RCC 7860 (cell line): ENCODE measurements at places on chromosomes 12 and 14.

DNA sequence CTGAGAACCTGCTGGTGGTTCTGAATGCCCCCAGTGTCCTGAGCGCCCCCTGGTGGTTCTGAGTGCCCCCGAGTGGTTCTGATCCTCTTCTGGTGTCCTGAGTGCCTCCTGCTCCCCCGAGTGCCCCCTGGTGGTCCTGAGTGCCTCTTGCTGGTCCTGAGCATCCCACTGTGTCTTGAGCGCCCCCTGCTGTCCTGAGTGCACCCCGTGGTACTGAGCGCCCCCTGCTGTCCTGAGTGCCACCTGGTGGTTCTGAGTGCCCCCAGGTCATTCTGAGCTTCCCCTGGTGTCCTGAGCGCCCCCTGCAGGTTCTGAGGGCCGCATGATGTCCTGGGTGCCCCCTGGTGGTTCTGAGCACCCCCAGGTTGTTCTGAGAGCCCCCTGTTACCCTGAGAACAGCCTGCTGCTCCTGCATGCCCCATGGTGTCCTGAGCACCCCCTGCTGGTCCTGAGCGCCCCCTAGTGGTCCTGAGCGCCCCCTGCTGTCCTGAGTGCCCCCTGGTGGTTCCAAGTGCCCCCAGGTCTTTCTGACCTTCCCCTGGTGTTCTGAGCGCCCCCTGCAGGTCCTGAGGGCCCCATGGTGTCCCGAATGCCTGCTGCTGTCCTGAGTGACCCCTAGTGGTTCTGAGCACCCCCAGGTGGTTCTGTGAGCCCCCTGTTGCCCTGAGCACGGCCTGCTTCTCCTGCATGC is 1165.4 kb downstream of the TMEM121 start:
- no peak for DNase-seq

DNA sequence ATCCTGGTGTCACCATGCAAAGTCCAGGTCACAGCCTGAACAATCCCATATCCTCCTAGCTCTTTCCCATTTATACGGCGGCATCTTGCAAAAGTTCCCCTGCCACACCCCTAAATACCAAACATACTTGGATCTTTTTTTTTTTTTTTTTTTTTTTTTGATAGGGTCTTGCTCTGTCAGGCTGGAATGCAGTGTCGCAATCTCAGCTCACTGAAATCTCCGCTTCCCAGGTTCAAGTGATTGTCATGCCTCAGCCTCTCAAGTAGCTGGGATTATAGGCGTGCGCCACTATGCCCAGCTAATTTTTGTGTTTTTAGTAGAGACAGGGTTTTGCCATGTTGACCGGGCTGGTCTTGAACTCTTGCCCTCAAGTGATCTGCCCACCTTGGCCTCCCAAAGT is 451.3 kb downstream of the GLT1D1 start:
- DNase-seq: no peak

- no peak for DNase-seq
These were observed 120.3 kb upstream of the VASH1 start for GRCh38 chr14:76640923-76641395.

DNA sequence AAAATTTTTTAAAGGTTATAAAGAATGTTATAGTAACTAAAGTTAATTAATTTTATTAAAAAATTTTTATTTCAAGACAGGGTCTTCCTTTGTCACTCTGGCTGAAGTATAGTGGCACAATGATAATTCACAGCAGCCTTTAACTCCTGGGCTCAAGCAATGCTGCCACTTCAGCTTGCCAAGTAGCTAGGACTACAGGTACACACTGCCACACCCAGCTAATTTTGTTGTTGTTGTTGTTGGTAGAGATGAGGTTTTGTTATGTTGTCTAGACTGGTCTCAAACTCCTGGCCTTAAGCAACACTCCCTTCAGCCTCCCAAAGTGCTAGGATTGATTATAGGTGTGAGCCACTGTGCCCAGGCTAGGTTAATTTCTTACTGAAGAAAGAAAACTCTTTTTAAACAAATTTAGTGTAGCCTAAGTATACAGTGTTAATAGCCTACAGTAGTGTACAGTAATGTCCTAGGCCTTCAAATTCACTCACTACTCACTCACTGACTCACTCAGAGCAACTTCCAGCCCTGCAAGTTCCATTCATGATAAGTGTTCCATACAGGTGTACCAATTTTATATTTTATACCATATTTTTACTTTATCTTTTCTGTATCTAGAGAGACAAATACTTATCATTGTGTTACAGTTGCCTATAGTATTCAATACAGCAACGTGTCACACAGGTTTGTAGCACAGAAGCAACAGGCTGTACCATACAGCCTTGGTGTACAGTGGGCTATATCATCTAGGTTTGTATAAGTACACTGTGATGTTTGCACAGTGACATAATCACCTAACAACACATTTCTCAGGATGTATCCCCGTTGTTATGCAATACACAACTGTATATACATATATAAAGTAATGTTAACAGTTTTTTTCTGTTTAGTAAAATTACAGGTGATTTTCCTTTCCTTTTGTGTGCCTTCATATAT is 24.7 kb upstream of the DNAAF2 start:
- DNase-seq: no peak

DNA sequence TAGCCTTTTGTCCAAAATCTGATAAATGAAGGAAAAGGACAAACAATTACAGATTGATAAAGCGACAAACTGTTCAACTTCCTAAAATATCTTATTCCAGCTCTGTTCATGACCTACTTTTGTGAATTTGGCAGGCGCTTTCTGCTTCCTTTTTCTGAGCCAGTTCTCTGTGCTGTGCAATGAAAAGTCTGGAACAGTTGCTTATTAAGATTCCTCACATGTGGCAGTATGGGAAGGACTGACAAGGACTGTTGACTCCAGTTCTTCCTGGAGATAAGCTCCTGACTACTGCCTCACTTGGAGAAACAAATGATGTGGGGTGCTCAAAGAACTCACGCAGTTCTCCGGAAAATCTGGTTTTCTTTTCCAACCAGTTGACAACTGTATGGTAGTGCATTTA is 58.3 kb upstream of the ANP32D start:
- DNase-seq: no peak

DNA sequence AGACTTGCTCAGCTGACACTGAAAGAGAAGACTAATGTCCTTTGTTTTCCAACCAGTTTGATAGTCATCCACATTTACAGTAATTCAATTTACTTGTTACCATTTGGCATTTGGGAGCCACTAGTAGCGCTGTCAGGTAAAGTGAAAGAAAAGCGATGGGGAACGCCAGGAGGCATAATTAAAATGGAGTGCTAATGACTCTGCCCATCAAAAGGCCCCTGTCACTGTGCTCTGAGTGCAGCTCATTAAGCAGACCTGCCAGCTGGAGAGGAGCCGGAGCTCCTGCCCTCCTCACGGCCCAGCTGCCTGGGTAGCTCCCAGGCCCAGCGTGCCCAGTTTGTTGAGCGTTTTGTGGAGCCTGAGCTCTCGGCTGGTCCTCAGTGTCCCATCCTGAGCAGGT is 463.6 kb upstream of the CCDC196 start:
- no peak for DNase-seq

DNA sequence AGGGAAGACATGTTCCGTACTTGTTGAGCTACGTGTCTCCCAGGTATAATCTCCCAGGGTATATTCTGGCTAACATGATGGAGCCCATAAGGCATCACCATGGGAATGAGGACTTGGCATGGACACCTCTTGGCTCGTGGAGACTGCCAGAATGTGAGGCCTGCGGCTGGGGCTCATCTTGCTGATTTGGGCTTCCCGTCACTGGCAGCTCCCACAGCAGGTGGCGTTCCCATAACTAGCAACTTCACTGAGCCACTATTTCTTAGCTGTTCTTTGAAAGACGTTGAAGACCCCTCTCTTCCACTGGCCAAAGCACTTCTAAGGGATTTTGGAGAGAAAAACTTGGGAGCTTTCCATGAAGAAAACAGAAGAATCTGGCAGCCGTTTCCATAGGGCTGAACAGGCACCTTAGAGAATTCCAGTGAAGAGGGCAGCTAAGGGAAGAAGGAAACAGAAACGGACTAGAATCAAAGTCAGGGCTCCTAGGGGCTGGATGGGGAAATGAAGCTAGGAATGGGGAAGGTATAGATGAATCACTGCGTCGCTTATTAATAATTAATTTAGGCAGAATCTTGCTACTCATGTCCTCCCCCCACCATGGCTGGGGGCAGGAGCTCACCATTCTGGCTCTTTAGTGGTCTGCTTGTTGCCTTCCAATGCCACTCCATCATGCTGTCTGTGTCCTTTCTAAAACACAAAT is 39.7 kb upstream of the FOS start:
- peak; percentile 27 for DNase-seq

DNA sequence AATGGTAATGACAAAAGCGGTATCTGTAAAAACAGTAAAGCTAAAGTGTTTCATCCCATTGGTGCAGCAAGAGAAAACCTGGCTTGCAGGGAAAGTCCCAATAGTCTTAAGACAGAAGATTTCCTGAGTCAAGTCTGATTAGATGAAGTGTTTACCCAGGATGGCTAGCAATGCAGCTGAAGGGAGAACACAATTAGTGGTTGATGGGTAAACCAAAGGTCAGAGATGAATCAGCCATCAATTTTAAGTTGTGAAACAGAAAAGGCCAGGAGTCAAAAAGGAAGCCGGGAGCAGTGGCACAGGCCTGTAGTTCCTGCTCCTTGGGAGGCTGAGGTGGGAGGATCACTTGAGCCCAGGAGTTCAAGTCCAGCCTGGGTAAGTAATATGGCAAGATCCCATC is 52.6 kb downstream of the SEC23A start:
- peak; percentile 68 for DNase-seq

GRCh38 chr12:30969606-30970395 is 43.3 kb downstream of the TSPAN11 start:
- no peak for DNase-seq

- peak; percentile 17 for DNase-seq
These were observed 24.0 kb downstream of the FGF6 start for GRCh38 chr12:4421590-4422031.

DNA sequence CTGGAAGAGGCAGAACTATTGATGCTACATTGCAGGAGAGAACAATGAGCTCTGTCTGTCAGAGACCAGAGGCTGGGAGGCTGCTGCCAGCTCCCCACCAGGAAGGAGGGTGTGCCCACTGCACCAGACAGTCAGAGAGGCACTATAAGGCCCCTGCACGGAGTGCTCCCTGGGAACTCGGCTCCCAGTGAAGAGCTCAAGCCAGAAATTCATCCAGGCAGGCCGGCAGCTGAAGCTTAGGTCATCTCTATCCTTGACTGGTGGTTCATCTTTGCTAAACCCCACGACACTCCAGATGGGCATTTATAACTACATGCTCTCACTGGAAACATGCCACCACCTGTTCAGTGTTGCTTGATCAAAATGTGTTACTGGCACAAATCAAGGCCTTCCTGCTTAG is 65.1 kb upstream of the GPATCH2L start:
- no peak for DNase-seq

DNA sequence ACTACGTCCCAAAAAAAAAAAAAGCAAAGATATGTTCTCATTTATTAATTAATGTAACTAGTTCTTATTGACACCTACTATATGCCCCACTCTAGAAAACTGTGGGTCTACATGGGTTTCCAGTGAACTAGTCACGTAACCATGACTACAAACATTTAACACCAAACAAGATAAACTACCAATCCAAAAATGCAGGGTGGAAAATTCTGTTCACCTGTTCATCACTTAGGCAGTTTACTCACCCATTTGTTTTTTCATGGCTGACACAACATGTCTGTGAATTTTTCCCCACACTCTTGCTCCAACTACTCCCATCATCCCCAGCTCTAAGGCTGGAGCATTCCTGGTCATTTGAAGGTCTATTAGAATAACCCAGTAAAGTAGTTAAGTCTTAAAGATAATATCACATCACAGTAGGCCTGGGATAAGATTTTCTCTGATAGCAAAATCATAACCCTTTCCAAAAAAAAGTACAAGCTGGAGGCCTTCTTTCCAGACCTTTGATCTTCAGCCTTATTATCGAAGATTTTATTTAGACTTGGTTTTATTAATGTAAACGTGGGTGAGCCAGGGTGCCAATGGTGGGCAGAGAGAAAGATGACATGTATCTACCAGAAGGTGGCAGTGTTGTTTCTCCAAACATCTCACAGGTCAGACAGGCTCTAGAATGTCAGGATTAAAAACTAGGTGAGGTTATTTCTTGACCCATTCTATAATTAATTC is 61.6 kb upstream of the DAAM1 start:
- DNase-seq: peak; percentile 35

DNA sequence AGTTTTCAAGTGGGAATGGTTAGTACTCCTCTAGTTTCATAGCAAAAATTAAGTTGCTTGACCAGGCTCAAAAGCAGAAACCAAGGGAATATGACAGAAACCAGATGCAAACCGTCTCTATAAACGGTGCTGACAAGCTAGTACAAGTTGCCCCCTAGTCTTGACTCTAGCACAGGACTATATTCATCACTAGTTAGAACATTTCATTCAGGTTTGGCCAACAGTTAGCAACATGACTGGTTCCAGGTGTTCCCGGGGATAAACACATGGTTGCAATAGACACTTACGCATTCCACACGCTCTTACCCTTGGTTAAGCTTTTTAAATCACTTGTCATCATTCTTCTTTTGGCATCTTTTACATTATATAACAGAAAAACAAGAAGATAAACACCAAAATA is 103.6 kb downstream of the SCFD1 start:
- no peak for DNase-seq

GRCh38 chr12:99444859-99445316 is 202.7 kb upstream of the GARIN6 start:
- peak; percentile 40 for DNase-seq

DNA sequence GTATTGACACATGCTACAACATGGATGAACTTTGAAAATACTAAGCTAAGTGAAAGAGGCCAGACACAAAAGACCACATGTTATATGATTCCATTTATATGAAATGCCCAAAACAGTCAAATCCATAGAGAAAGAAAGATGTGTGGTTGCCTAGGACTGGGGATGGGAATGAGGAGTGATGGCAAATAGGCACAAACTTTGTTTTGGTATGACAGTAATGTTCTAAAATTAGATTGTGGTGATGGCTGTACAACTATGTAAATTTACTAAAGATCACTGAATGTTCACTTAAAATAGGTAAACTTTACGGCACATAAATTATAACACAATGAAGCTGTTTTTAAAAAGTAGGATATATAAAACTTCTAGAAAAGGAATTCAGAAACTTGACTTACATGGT is 41.7 kb downstream of the PPP1R13B start:
- DNase-seq: no peak

DNA sequence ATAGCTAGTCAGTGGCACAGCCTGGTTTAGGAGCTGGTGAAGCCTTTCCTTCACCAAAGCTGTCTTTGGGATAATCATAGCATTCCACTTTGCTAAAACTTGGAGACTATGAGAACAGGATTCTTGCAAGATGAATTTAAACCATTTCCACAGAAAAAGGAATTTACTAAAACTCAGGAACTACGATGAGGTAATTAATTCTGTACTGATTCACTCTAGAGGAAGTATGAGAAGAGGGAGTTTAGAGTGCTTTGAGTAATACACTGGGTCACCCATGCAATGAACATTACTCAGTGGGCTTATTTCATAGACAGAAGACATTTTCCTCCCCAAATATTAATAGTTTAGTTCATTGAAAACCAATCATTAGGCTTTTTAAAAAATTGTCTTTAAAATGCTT is 73.0 kb downstream of the RMST start:
- peak; percentile 58 for DNase-seq
